ENCODE measurements at places on chromosomes 16 and 17.

- DNase-seq, result no peak
Observed at GRCh38 chr16:9874219-9874618, 308.0 kb downstream of the GRIN2A start.

DNA sequence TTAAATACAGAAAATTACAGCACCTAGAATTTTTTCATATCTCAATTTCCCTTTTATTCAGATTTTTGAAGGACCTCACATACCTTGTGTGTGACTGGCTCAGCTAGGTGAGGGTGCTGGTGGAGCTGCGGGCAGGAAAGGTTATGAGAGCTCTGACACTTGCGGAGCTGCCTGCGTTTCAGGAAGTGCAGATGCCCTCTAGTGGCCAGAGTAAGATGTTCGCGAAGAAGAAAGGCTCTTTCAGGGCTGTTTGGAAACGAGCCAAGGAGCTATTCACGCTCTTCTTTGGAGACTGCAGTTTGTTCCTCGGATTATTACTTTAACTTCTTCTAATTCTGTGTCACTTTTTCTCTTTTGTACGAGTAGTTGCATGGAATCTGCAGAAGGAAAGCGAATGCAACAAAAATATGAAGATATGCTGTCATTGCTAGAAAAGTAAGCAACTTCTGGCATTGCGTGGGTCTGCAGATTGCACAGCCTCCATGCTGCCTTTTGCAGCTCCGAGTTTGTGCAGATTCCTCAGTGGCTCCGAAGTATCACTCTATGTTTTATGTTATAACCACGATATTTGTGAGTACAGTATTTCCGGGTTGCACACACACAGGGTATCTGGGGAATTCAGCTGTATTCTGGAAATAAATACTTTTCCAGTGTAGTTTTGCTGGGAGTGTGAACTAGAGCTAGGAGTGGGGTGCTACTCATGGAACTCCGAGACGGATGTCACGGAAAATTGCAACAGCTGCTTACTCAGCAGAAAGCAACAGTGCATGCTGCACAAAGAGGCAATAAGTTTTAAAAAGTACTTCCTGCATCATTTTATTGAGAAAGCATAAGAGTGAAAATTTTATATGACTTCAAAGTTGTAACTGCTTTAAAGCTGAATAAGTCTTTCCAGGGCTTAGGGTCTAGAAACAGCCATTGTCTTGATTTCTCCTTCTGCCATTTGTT is 46.3 kb downstream of the DNAH9 start:
- DNase-seq, result no peak

DNA sequence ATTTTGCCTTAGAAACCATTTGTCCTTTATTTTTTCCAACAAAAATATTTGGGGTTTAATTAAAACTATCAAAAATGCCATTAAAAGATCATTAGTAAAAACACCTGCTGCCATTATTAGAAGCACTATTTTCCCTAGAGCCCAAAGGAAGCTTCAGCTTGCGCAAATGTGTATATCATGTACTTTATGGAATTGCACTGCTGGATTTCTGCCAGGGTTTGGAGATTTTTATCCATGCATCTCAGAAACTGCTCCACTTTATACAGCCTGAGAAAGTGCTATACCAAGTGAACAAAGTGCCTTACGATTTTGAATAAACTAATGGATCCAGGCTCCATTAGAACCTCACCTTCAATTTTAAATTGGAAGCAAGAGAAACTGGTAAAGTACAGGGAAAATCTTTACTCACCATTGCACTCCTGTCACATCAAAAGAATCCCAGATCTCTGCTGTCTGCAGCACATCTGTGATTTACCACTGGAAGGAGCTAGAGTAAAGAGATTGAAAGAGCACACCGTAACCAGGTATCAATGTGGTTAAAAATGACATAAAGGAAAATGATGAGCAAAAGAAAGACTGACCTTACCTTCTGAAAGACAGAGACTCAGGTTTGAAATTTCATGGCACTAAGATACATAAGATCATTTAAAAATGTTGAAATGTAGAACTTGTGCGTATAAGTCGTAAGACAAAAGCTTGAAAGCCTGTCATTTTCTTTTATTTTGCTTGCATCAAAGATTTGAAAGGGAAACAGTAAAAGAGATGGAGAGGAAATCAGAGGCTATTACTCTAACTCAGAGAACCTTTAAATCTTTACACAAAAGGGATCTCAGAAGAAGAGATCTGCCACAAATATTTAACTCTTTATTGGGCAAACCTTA is 678.1 kb upstream of the GOT2 start:
- no peak for DNase-seq

DNA sequence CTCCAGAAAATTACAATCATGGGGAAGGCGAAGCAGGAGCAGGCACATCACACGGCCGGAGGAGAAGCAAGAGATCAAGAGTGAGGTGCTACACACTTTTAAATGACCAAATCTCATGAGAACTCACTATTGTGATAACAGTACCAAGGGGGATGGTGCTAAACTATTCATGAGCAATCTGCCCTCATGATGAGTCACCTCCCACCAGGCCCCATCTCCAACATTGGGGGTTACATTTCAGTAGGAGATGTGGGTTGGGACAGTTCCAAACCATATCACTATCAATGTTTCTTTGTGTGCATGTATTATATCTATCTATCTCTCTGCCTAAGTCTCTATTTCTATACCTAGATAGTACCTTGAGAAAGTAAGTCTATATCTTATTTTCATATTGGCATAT is 724.8 kb downstream of the CDH11 start:
- no peak for DNase-seq
